ENCODE measurements at places on chromosomes 6 and 20. TPM values are rescaled to one million over a fixed set of nuclear protein-coding genes. Genes with fewer than 3 reads are reported as not detected.

The TUBB1 gene
- polyA plus RNA-seq: 0.22 TPM

The MRAP2 gene
- polyA plus RNA-seq: not detected

The RAET1L gene
- polyA plus RNA-seq: not detected

The MYBL2 gene
- not detected for polyA plus RNA-seq

The ATAT1 gene
- polyA plus RNA-seq: 1.9 TPM

The CEBPB gene
- 14.4 TPM for polyA plus RNA-seq

The COL12A1 gene
- not detected for polyA plus RNA-seq

GRCh38 chr6:77633993-77634715 is 18.7 kb upstream of the MEI4 start:
- no peak overlapping the region for H3K4me3 ChIP-seq
- no peak overlapping the region for H3K27ac ChIP-seq
- no peak for DNase-seq

DNA sequence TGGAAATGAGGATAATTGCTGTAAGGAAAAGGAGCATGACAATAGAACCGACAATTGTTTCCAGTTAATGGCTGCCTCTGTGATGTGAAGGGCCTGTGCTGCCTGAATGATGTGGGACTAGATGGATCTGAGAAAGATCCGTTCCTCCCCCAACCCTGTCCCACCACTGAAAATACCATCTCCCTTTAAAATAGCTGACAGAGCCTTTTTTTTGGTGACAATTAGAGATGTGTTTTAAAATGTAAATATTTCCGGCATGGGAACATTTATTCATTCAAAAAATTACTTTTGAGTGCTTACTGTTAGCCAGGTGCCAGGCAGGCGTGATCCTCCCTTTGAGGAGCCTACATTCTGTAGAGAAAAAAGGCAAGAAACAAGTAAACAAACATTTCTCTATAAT is 72.4 kb upstream of the SUPT3H start:
- no peak overlapping the region for H3K27ac ChIP-seq
- H3K36me3 ChIP-seq: no peaks in the 10 kb centered on the region
- H3K27me3 ChIP-seq: no peaks in the 10 kb centered on the region
- peaks cover 34% of the 10 kb centered on the region for H3K4me1 ChIP-seq
- no peak for DNase-seq

DNA sequence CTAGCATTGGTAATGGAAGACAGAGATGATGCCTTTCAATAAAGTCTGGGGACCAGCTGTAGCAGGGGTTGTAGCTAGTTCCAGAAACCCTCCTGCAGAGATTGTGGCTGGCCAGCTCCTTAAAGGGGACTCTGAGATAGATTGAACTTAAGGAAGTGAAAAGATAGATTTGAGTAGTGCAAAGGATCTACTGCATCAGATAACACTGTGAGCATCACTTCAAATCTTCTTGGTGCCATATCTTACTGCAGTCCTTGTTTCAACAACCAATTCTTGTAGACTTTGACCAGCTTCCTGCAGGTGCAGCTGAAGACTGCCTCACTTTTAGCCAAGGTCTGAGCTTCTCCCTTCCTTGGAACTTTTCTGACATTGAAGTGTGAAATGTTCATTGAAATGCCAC is 14.8 kb upstream of the CEP162 start:
- no peak for DNase-seq
- H3K4me1 ChIP-seq: no peaks in the 10 kb centered on the region
- no peaks in the 10 kb centered on the region for H3K27me3 ChIP-seq
- H3K4me3 ChIP-seq: no peak overlapping the region
- no peaks in the 10 kb centered on the region for H3K36me3 ChIP-seq
- no peak overlapping the region for H3K27ac ChIP-seq

GRCh38 chr6:142118925-142119324 is 13.8 kb upstream of the GJE1 start:
- no peak for DNase-seq
- H3K4me1 ChIP-seq: no peaks in the 10 kb centered on the region
- H3K27me3 ChIP-seq: no peaks in the 10 kb centered on the region
- no peak overlapping the region for H3K4me3 ChIP-seq

DNA sequence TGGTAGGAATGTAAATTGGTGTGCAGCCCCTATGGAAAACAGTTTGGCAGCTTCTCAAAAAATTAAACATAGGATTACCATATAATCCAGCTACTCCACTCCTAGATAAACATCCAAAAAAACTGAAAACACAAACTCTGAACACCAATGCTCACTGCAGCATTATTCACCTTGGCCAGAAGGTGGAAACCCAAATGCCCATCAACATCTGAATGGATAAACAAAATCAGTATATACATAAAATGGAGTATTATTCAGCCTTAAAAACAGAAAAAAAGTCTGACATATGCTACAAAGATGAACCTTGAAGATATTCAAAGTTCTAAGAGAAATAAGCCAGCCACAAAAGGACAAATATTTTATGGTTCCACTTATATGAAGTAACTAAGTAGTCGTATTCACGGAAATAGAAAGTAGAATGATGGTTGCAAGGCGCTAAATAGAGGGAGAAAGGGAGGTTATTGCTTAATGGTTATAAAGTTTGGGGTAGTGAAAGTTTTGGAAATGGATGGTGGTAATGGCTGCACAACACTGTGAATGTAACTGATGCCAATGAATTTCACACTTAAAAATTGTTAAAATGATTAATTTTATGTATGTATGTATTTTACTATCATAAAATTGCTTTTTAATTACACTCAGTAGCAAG is 4.0 kb downstream of the PHF10 start:
- H3K36me3 ChIP-seq: peaks cover 5% of the 10 kb centered on the region
- H3K4me3 ChIP-seq: no peak overlapping the region
- no peak for DNase-seq
- no peaks in the 10 kb centered on the region for H3K27me3 ChIP-seq
- peak overlapping the region; percentile 95 for H3K27ac ChIP-seq

DNA sequence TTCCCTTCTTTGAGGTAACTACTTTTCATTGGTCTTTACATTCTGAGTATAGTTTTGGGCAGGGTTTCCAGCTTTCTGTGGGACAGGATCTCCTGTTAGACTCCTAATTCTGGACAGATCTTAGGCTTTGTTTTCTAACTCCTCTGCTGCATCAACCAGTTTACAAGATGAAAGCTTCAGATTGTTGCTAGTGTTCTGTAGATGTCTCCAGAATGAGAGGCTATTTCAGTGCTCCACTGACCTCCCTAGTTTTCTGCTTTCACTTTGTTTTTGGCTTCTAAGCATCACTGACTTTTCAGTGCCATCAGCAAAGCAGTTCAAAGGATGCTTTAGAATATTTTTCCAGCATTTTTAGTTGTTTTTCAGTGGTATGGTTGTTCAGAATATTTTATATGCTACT is 101.4 kb downstream of the LIN28B start:
- no peak overlapping the region for H3K4me3 ChIP-seq
- H3K27me3 ChIP-seq: no peaks in the 10 kb centered on the region
- DNase-seq: no peak
- no peak overlapping the region for H3K27ac ChIP-seq

DNA sequence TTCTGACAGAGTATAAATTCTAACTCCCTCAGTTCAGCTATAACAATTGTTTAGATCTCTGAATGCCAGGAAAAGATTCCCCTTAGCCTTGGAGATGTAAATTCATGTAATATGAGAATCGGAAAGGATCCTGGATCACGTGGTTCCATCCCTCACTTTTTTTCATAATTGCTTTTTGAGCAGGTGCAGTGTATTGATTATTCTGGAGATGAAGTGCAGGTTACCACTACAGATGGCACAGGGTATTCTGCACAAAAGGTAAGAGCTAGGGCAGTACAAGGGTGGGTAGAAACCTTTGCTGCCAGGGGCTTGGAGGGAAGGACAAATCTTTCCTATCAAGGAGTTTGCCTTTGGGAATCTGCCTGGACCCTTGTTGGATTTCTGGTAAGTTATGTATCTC is 52.7 kb downstream of the KDM1B start:
- no peaks in the 10 kb centered on the region for H3K27me3 ChIP-seq
- no peaks in the 10 kb centered on the region for H3K4me1 ChIP-seq
- H3K27ac ChIP-seq: no peak overlapping the region
- DNase-seq: no peak

DNA sequence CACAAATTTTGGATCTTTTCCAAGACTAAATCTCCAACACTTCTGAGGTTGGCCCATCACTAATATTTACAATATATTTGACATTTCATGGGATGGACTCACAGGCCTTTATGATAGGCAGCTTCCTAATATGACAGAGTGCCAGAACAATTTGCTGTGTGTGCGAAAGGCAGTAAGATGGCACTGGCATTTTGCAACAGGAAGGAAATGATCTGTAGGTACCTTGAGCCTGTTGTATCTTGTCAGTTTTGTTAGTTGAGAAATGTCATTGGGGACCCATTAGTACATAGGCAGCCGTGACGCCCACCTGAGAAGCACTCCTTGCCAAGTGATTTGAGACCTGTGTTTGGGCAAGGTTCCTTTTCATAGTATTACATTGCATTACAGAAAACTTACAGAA is 153.4 kb upstream of the HEY2 start:
- no peaks in the 10 kb centered on the region for H3K36me3 ChIP-seq
- H3K27me3 ChIP-seq: no peaks in the 10 kb centered on the region
- H3K4me1 ChIP-seq: no peaks in the 10 kb centered on the region
- H3K27ac ChIP-seq: no peak overlapping the region
- no peak for DNase-seq

GRCh38 chr6:56821005-56821432 is 133.9 kb upstream of the BEND6 start:
- H3K4me3 ChIP-seq: no peak overlapping the region
- H3K36me3 ChIP-seq: no peaks in the 10 kb centered on the region
- no peak for DNase-seq
- H3K4me1 ChIP-seq: no peaks in the 10 kb centered on the region
- no peaks in the 10 kb centered on the region for H3K27me3 ChIP-seq

GRCh38 chr6:142443532-142443931 is 141.7 kb downstream of the ADGRG6 start:
- H3K36me3 ChIP-seq: no peaks in the 10 kb centered on the region
- H3K27me3 ChIP-seq: no peaks in the 10 kb centered on the region
- no peak for DNase-seq

DNA sequence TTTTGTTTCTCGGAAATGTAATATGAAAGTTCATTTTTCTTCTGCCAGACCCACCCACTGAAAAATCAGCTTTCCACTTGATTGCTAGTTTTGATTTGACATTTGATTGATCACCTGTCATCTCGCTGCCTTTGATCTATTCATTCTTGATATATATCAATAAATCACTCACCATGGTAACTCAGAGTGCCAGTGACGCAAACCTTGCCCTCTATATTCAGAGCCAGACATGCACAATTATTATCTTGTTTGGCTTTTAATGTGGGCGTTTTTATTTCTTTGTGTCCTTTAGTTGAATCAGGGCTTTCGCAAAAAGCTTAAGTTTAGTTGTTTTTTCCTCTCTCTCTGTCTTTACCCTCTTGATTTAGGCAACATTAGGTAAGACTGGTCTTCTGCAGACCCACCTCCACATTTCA is 2.0 kb downstream of the TSHZ2 start:
- H3K36me3 ChIP-seq: no peaks in the 10 kb centered on the region
- H3K4me1 ChIP-seq: peaks cover 23% of the 10 kb centered on the region
- H3K27me3 ChIP-seq: peaks cover 3% of the 10 kb centered on the region
- H3K4me3 ChIP-seq: peak overlapping the region; percentile 65
- H3K27ac ChIP-seq: peak overlapping the region; percentile 97
- DNase-seq: peak; percentile 67

GRCh38 chr20:43901296-43901695 is 13.4 kb upstream of the TOX2 start:
- H3K27me3 ChIP-seq: no peaks in the 10 kb centered on the region
- H3K4me1 ChIP-seq: no peaks in the 10 kb centered on the region
- no peak for DNase-seq
- H3K4me3 ChIP-seq: no peak overlapping the region
- no peak overlapping the region for H3K27ac ChIP-seq

GRCh38 chr6:150118627-150119026 is 24.2 kb upstream of the PPP1R14C start:
- no peak overlapping the region for H3K4me3 ChIP-seq
- no peak overlapping the region for H3K27ac ChIP-seq
- H3K4me1 ChIP-seq: no peaks in the 10 kb centered on the region
- H3K27me3 ChIP-seq: no peaks in the 10 kb centered on the region
- no peak for DNase-seq

DNA sequence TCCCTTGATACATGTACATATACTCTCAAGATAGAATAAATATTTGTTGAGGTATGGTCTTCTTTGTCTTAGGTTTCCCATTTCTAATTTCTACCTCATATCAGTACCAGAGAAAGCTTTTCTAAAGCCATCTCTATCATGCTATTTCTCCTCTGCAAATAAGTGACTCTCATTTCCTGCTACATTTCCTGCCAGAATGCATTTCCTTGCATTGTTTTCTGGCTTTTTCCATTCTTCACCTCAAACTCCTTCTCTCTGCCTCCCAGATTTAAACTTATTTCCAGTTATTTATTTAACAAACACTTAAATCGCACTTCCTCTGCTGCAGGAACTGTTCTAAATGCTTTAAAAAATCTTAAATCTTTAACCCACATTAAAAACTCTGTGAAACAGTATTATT is 74.4 kb upstream of the STMND1 start:
- no peaks in the 10 kb centered on the region for H3K27me3 ChIP-seq
- H3K4me3 ChIP-seq: no peak overlapping the region
- no peaks in the 10 kb centered on the region for H3K4me1 ChIP-seq
- DNase-seq: no peak

DNA sequence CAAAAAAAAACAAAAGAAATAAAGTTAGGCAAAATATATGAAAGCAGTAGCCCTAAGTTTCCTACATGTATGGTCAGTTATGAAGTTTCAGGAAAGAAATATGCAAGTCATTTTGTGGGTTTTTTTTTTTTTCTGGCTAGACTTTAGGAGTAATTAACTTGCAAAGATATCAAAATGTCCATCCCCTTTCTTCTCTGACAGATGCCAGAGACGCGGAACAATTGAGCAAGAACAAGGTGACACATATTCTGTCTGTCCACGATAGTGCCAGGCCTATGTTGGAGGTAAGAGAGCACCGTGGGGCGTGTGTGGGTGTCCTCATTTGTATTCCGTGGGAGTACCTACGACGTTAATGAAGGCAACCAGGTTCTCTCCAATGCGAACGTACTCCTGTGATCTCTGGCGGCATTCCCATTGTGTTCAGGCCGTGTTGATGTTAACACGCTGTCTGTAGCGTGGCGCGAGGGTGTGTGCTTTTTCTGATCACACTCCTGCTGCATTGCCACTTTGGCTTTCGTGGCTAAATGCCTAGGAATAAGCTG is 19.5 kb downstream of the DUSP22 start:
- DNase-seq: no peak
- H3K4me1 ChIP-seq: peaks cover 9% of the 10 kb centered on the region
- H3K4me3 ChIP-seq: no peak overlapping the region
- H3K36me3 ChIP-seq: peaks cover 4% of the 10 kb centered on the region

DNA sequence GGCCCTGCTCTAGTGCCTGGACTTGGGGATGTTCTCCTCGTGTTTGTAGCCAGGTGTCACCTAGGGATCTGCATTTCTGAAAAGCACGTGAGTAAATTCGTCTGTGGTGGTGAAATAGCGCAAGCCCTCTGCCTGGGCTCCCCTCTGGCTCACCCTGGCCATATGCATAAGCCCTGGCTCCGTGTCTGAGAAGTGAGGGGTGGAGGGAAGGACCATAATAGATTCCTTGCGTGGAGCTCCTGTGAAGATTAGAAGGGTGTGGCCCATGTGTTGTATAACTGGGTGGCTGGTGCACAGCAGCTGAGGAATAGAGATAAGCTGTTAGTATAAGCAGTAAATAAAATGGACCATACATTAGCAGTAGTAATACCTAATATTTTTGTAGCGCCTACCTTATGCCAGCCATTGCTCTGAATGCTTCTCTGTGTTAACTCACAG is 4.8 kb downstream of the BCAS1 start:
- no peak overlapping the region for H3K4me3 ChIP-seq
